ENCODE measurements at places on chromosomes 3 and 15.
A peak's percentile ranks its signal among the peaks of the same experiment; 100 is the strongest.

DNA sequence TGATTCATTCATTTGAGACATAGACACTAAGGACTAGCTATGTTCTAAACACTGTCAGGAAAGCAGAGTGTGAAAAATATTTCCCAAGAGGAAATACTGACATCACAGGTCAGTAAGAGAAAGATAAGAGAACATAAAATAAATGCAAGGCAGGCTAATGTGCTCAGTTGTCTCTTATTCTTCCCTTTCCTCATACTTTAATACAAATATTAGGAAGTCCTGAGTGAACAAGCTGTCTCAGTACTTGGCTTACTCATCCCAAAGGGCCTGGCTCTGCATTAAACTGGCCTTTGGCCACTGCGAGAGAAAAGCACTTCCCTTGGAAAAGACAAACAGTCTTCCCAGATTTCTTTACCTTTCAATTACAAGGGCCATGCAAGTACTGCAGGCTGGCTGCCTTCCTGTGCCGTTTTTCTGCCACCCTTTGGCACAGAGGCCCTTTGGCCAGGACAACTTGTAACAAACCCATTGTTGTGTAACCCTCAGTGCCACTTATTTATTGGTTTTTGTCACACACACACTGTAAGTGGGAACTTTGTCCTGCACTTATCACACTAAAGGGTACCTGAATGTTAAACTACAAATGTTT is 31.7 kb downstream of the EDC3 start:
- DNase-seq, result peak; percentile 53

DNA sequence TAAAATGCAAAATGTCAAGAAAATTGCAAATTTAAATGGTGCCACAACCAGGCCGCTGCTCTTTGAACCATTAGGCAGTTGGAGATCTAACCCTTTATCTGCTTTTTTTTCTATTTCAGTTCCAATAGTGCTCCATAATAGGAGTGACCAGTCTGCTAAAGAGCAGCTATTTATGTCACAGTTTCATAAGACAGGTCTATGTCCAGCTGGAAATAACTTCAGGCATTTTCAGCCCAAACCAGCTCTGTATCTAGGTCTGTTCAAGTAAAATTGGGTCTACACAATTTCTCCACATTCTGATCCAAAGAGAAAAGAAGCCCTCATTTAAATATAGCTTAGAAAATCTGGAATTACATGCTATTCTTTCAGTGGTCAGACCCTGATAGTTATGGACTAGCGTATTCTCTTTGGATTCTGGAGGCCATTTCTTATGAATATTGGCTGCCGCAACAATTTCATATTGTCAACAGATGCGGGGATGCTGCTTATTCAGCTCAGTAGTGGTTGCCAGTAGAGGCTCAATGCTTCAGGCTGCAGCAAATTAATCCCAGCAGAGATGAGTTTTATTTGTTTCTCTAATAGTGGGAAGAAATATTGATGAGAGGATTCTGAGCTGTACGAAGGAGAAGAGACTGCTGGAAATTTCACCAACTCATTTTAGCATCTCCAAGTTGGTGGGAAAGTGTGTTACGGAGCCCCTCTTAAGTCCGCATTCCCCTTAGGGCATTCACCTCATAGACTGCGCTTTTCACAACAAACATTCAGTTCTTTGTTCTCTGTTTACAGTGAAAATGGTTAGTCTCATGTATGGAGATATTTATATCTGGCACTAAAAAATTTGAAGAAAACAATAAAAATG is 887.0 kb downstream of the ROBO1 start:
- no peak for DNase-seq

GRCh38 chr15:48109212-48109611 is 11.6 kb upstream of the SLC24A5 start:
- no peak for DNase-seq

- peak; percentile 18 for DNase-seq
These were observed 4.1 kb downstream of the CCR9 start for GRCh38 chr3:45890405-45890804.

DNA sequence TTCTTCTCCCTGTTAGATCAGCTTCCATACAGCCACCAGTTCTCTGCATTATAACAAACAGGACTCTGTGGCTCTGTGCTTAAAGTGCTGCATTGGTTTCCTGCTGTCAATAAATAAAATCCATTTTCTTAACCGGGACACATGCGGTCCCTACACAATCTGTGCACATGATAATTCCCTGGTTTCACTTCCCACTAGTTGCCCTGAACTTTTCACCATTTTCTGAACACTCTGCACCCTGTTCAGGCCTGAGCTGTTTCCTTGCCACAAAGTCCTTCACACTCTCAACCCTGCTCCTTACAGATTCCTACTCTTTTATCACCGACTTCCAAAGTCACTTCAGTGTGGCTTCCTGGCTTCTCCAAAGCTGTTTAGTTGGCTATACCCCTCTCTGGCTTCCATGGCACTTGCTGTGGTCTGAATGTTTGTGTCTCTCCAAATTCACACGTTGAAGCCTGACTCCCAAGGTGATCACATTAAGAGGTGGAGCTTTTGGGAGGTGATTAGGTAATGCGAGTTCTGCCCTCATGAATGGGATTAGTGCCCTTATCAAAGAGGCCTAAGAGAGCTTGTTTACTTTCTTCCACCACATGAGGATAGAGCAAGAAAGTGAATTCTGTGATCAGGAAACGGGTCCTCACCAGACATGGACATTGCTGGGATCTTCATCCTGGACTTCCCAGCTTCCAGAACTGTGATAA is 233.4 kb downstream of the CHST2 start:
- peak; percentile 39 for DNase-seq

- no peak for DNase-seq
These were observed 161.0 kb downstream of the NAALADL2 start for GRCh38 chr3:175020101-175020500.

DNA sequence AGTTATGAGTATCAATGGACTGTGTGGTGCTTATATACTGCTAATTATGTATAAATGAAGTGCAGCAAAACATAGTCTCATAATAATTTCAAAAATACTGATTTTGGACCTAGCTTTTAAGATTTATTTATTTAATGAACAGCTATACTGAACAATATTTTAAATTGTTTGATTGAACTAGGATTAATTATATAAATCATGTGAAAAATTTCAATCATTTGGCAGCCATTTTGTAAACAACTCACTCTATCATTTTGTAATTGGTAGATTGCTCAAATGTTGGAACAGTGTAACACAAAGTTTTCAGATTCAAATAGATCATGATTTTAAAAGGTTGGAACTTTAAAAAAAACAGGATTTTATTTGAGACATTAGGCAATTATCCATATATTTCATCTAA is 47.0 kb downstream of the EPHA3 start:
- DNase-seq, result no peak

- DNase-seq, result no peak
These were observed 151.1 kb downstream of the RBPMS2 start for GRCh38 chr15:64624242-64624641.

Measured in suppressor macrophage treated with lipopolysaccharide for 1 hour (primary cell).